CD4-positive, alpha-beta T cell (primary cell): ENCODE measurements at places on chromosomes 7 and 10. TPM values are rescaled to one million over a fixed set of nuclear protein-coding genes. Genes with fewer than 3 reads are reported as not detected.
A peak's percentile ranks its signal among the peaks of the same experiment; 100 is the strongest.

The CXCL12 gene
- not detected for total RNA-seq

The PON1 gene
- total RNA-seq: not detected

The OGDHL gene
- not detected for total RNA-seq

GRCh38 chr10:15320522-15321203, 50.4 kb downstream of the FAM171A1 start:
- H3K27me3 ChIP-seq: no peaks in the 10 kb centered on the region
- no peak overlapping the region for H3K4me3 ChIP-seq
- H3K4me1 ChIP-seq: no peaks in the 10 kb centered on the region
- no peaks in the 10 kb centered on the region for H3K36me3 ChIP-seq
- no peak overlapping the region for H3K27ac ChIP-seq
- no peak for DNase-seq

- peaks cover 55% of the 10 kb centered on the region for H3K27me3 ChIP-seq
- H3K4me3 ChIP-seq: peak overlapping the region; percentile 22
- no peak for DNase-seq
- H3K4me1 ChIP-seq: peaks cover 32% of the 10 kb centered on the region
- no peak overlapping the region for H3K27ac ChIP-seq
- H3K36me3 ChIP-seq: no peaks in the 10 kb centered on the region
These were observed 2.3 kb upstream of the NRP1 start for GRCh38 chr10:33336582-33337325.

GRCh38 chr10:13842117-13842516, 255.4 kb downstream of the PRPF18 start:
- H3K27ac ChIP-seq: no peak overlapping the region
- no peak for DNase-seq
- peaks cover 2% of the 10 kb centered on the region for H3K4me1 ChIP-seq
- no peaks in the 10 kb centered on the region for H3K36me3 ChIP-seq
- no peak overlapping the region for H3K4me3 ChIP-seq

- no peak for DNase-seq
- H3K27ac ChIP-seq: no peak overlapping the region
- no peak overlapping the region for H3K4me3 ChIP-seq
- H3K27me3 ChIP-seq: no peaks in the 10 kb centered on the region
These were observed 2.0 kb upstream of the GTPBP4 start for GRCh38 chr10:986137-986825.

DNA sequence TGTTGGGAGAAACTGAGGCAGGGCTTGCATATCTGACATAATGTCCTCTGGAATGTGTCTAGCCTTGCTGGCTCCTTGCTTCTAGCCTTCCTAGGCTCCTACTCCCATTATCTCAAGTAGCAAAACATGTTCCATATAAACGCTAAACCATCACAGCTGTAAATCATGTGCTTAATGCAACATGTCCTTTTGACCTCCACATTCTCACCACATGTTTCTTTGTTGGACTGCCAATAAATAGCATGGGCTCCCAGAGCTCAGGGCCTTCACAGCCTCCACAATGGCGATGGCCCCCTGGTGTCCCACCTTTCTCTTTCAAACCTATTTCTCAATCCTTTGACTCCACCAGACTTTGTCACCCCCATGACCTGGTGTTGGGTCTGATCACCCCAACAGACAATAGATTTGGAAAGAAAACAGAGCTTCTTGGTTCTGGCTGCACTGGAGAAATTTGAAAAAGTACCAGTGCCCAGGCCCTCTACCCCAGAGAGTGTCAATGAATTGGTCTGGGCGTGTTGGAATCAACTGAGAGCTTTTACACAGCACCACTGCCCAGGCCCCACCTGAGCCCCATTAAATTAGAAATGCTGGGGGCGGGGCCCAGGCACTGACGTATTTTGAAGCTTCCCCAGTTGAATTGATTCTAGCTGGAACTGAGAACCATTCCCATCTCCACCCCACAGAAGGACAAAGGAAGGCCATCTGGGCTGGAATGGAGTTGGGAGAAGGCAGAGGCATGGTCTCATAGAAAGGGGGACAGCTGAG, 41.3 kb upstream of the GGCT start:
- no peaks in the 10 kb centered on the region for H3K27me3 ChIP-seq
- H3K4me3 ChIP-seq: no peak overlapping the region
- no peak for DNase-seq
- H3K27ac ChIP-seq: no peak overlapping the region

GRCh38 chr10:117455346-117455745, 80.1 kb upstream of the PDZD8 start:
- no peak overlapping the region for H3K4me3 ChIP-seq
- H3K27me3 ChIP-seq: no peaks in the 10 kb centered on the region
- DNase-seq: no peak
- H3K36me3 ChIP-seq: no peaks in the 10 kb centered on the region
- H3K27ac ChIP-seq: no peak overlapping the region
